ENCODE measurements at places on chromosomes 5 and 9.

GRCh38 chr9:114507726-114508125 lies 2.5 kb upstream of the WHRN start:
- no peak for DNase-seq

- no peak for DNase-seq
Observed at GRCh38 chr9:105932276-105932675, 237.9 kb downstream of the TMEM38B start.

- no peak for DNase-seq
Observed at GRCh38 chr9:13002740-13003139, 227.9 kb downstream of the LURAP1L start.

- no peak for DNase-seq
Observed at GRCh38 chr5:124678468-124678867, 68.0 kb downstream of the ZNF608 start.

DNA sequence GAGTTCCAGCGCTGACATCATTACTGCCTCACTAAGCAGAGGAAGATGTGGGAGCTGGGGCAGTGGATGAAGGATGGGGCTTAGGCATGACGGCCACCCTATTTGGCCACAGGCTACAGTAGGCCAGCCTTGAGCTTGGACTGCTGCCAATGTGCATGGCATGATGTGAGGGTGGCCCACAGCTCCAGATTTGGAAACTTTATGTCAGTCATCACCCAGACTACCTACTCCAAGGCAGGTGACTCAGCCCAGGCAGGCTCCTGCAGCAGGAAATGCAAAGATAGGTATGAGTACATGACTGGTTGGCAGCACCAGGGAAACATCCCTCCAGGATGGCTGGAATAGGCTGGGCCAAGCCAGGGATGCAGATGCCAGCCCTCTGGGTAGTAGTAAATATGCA lies 303.6 kb downstream of the SPOCK1 start:
- no peak for DNase-seq

DNA sequence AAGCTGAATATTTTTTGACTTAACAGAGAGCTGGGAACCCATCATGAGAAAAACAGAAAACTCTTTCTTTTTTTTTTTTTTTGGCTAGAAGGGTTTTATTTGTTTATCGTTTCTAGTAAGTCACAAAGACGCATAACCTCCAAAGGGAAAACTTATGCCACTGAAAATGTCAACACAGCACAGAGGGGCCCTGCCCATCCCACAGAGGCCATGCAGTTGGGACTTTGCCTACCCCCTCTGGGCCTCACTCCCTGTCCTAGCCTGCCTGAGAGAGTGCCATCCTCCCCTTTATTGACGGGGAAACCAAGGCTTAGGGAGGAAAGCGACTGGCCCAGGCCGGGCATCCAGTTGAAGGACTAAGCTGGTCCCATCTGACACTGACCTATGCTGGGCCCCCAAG lies 74.7 kb downstream of the VAV2 start:
- DNase-seq: no peak

- DNase-seq: no peak
Observed at GRCh38 chr9:100317706-100318105, 35.0 kb downstream of the TEX10 start.

DNA sequence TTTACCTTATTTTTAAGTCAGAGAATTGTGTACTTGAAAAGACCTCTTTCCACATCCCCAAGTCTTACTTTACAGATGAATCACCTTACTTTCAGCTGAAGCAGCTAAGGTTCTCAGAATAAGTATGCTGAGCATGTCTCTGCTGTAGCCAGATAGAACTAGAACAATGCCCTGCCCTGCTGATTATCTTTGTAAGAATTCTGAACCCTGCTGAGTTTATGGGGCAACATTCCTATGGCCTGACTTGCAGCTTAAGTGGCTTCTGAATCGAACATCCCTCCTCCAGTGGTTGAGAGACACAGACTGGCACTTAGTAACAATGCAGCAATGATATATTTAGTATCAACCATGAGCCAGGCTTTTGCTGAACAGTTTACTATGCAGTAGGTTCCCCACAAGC lies 592.0 kb upstream of the WWC1 start:
- no peak for DNase-seq

GRCh38 chr5:114734238-114734637 lies 372.4 kb downstream of the KCNN2 start:
- DNase-seq: no peak

DNA sequence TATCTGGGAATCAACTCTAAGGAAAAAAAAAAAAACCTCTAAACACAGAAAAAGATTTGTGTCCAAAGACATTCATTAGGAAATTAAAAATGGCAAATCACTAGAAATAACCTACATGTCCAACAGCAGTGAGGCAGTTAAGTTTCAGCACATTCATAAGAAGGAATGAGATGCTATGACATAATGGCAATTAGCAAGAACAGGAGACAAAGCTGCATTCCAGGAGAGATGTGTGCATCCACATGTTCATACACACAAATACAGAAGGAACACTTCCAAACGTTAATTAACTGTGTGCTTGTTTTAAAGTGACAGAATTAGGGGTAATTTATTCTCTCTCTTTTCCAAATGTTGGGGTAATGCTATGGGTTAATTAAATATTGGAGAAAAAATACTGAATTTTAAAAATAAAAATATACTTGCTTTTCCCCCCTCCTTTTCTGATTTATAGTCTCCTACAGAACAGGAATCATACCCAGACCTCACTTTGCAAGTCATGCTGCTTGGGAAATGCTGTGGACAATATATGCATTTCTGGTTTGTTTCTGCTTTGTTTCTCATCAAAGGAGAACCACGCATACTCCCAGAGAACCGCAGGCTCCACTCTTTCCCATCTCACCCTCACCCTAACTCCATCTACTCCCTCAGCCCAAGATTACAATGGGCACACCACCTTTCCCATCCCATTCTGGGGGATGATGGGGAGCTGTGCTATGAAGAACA lies 114.1 kb downstream of the CDK5RAP2 start:
- no peak for DNase-seq

- no peak for DNase-seq
Observed at GRCh38 chr5:78747705-78748359, 99.3 kb upstream of the LHFPL2 start.

- DNase-seq: no peak
Observed at GRCh38 chr5:149675610-149676201, 54.4 kb upstream of the PPARGC1B start.

GRCh38 chr5:82119889-82120288 lies 148.1 kb downstream of the ATG10 start:
- no peak for DNase-seq

- DNase-seq: no peak
Observed at GRCh38 chr9:135973277-135974219, 12.4 kb upstream of the UBAC1 start.

DNA sequence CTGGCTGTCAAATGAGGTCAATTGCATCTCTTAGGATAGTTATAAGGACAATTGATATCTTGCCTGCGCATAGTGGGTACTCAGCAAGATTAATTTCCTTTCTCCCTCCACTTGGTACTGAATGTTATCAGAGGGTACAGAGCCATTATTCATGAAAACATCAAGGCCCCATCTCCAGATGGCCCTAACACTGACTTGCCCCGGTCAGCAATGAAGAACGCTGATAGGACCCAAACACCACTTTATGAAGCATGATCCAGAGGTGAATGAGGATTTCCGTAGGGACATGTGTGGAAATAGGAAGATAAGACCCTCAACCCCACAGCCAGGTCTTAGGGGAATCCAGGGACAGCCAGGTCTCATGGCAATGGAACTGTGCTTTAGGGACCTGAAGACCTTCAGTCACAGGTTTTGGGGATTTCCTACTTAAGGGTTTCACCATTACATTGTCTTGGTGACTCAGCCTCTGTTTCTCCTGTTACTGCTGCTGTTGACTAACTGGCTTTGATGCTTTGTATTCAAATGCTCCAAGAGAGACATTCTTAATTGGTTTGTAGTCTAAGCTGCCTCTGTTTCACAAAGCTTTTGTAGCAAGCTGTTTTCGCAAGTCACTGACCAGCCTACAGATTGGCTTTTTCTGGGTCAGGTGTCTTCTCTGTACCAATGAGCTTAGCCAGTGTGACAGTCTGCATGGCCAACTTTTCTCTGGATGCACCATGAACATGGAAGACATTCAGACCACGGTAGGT lies 35.3 kb upstream of the IQGAP2 start:
- no peak for DNase-seq

- no peak for DNase-seq
Observed at GRCh38 chr5:94499806-94500205, 118.6 kb downstream of the KIAA0825 start.

DNA sequence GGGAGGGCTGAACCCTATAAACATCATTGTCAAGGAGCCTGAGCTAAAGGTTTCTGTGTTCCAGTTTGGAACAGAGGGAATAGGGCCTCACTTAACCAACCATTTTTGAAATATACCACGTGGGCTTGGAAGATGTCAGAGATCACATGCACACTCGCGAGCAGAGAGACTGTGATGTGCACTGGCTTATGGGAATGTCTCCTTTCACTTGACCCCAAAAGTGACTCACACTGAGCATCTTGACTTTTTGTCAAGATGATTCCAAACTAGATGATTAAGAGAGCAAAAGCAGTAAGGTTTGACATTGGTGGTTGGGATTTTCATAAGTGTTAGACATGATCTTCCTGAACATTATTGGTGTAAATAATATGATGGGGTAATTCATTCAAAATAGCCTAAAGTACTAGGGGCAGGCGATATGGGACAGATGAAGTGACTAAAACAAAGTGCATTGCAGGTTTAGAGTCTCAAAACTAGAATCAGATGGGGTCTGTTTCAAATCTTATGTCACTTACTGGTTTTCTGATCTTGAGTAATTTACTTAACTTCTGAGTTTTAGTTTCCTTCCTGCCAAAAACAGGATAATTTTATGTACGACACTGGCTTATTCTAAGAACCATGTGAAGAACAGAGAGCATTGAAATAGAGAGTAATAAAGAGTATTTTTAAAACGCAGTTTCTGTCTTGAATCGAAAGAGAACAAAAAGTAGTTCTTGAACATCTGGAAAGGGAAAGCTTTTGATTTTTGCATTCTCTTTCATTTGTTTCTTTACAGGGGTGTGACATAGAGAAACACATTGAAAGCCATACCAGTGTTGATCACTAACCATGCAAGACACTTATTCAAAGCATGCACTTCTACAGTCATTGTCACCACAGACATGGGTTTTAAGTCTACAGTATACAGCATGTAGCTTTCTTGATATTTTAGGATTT lies 383.0 kb downstream of the DIRAS2 start:
- no peak for DNase-seq

DNA sequence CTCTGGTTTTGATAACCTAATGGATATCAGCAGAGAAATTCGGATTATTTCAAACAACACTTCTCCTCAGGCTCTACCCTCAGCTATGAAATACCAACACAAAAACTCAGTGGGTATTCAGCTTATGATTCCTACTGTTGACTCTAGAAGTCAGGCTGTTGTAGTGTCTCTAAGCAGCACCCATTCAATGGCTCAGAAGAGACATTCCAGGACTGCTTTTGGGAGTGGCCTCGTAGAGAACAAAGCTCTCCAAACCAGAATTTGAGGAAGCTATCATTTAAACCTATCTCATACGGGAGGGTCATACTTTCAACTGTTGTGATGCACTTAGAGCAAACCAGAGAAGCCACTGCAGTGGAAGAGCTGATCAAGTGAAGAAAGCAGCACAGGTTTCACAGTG lies 34.1 kb downstream of the ETF1 start:
- DNase-seq: no peak

GRCh38 chr5:147539053-147539452 lies 29.2 kb upstream of the DPYSL3 start:
- DNase-seq: no peak

DNA sequence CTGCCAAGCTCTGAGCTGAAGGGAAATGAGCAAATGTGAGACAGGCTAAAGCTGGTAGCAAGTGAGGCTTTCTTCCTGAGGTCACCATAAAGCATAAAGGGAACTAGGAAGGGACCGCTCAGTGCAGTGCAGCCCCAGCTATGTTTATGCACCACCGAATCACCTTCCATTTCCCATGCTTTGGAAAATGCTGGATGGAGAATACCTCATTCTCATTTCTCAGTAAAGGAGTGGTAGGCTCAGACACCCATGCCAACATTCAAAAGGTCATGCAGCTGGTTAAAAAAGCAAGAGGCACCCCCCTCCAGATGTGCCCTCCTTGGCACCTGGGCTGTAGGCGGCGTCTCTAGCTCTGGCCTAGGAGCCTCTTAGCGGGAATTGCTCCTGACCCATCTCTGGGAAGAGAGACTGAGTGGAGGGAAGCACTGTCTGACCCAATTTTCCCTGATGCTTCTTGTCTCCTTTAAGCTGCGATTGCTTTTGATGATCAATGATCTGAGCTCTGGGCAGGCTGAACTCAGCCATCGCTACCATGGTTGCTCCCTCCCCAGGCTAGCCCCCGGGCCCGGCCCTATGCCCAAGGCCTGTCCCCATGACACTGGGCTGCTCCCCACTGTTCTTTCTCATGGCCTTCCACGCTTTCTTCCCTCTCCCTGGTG lies 58.7 kb downstream of the ZNF354C start:
- no peak for DNase-seq
